SW 1271 (cell line): ENCODE measurements at places on chromosomes 6 and 20.

DNA sequence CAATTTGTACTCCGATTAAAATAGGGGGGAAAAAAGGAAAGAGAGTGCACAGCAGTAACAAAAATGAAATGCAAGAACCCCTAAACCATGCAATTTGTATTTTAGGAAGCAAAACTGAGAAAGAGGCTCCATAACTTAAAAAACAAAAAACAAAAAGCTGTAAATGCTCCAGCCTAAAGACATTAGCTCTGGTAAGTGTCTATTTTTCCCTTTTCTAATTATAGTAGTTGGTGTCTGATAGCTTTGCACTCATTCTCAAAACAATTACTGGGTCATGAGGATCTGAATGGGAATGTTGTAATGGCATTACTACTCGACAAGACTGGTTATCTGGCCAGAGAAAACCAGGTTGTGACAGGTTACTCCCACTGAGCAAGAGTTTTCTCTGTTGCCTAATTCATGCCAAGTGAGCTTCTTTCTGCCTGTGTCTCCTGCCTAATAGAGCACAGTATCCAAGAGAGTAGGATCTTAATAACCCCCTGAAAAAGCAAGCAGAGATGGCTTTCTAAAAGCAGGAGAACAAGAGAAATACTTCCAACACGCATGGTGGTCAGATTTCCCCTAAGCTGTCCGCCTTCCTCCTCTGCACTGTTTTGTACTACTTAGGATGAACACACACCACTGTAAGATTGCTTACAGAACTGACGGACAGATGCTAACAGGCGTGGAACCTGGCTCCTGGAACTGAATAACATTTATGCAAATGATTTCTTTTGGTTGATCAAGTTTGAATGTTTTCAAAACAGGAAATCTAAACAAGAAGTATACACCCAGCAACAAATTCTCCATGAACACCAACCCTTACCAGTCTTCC, 86.4 kb downstream of the FKBP5 start:
- no peak for DNase-seq

- DNase-seq: no peak
Observed at GRCh38 chr6:105862936-105863607, 223.1 kb upstream of the PRDM1 start.

GRCh38 chr20:43937591-43937990, 22.9 kb downstream of the TOX2 start:
- no peak for DNase-seq

DNA sequence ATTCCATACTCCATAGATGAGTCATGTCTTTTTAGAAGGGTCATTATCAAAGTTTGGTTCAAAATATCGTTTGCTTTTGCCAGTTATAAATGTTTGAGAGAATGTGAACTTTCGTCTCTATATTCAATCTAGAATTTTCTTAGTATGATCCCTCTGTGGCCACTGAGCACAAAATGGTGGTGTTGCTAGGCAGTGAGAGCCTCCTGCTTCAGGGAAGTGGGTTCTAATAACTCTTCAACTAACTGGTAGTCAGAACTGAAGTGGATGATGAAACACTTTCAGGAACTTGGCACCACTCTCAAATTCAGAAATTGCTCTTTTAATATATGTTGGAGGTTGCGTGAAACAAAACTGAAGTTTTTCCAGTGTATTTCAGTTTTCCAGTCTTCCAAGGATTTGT, 125.0 kb upstream of the DOK5 start:
- DNase-seq: no peak

DNA sequence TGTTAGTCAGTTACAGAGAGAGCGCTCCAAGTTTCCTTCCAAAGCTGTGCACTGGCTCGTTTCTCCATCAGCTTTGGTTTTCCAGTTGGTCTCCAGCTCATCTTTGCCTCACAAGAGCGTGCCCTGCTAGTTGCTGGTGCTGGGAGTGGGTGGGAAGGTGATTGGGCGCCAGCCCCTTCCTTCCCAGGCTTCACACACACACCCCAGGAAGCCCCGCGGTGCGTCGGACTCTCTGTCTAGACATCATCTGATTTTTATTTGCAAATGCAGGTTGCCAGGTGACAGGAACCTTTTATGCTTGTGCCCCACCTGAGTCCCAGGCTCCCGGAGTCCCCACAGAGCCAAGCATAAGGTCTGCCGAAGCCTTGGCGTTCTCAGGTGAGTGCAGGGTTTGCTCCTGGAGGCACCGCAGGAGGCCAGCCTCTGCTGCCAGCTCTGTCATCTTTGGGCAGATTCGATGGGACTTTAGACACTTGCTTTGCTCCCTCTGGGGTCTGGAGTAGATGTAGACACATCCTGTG, 7.1 kb downstream of the IRF4 start:
- no peak for DNase-seq

DNA sequence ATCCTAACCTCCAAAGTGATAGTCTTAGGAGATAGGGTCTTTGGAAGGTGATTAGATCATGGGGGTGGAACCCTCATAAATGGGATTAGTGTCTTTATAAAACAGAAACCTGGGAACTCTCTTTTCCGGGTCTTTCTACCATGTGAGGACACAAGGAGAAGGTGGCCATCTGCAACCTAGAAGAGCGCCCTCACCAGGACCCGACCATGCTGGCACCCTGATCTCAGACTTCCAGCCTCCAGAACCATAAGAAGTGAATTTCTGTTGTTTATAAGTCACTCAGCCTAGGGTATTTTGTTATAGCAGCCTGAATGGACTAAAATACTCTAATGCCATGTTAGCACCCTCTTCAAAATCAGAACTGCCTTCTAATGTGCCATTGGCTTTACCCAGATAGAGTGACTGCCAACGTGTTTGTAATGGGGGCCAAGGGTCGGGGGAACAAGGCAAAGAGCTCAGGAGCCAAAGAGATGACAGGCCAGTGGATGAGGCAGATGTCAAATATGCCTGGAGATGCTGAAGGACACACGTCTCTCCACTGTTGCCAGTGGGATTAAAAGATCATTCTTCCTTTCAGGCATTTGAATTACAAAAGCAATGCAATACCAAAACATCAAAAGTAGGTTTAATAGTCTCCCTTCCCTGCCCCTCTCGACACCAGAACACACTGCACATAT, 21.0 kb downstream of the TUBB2B start:
- DNase-seq: no peak

DNA sequence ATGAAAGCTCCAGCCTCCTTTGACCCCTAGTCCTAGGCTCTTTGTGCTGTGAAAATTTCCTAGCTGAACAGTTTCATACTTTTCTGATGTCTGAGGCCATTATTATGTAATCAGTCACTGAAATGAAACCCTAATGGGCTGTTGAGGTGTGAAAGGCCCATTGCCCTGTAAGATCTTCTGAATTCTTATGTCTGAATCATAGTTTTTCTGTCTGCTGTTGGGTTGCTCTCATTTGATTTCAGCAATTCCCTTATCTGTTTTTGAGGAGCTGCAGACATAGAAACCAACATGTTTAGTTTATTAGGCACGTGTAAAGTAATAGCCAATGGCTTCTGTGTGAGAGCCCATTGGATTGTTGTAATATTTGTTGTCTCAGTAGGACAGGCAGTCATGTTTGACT, 118.1 kb downstream of the EYA4 start:
- no peak for DNase-seq

DNA sequence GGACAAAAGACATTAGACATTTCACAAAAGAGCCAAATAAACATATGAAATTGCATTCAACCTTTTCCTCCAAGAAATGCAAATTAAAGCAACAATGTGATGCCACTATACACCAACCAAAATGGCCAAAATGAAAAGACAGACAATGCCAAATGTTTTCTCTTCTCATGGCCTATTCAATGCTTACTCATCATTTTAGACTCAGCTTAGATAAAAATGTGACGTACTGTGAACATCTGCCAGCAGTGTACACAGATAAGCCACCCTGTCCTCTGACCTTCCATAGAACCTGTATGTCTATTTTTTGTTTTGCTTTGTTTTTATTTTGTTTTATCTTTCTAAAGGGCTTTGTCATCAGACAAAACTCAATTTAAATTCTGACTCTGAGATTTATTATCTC, 385.2 kb downstream of the FRK start:
- no peak for DNase-seq

DNA sequence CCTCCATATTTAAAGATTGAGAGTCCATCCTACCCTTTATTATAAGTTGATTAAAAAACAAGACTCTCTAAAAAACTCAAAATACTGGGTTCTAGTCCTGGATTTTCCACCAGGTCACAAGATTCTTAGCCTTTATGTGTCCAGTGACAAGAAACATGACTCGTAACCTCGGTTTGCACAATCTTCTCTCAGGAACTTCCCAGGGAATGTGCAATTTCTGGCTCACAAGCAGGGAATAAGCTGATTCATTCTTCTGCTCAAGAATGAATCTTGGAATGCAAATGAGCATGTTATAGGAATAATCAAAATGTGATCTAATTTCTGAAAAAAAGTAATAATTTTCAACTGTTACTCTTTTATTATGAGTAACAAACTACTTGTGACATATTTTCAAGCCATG, 45.1 kb downstream of the OGFRL1 start:
- DNase-seq: peak; percentile 58

GRCh38 chr20:52972190-52972937, at the start of gene TSHZ2:
TSS of gene TSHZ2 (plus strand) at chr20:52972358. CDS start at chr20:52973294, 936 bp downstream.
- DNase-seq: no peak

GRCh38 chr6:109872968-109873545, 105.1 kb upstream of the GPR6 start:
- DNase-seq: no peak

- no peak for DNase-seq
Observed at GRCh38 chr6:37288247-37288646, 30.3 kb upstream of the TMEM217 start.

GRCh38 chr20:33840160-33840559, 29.0 kb downstream of the CHMP4B start:
- DNase-seq: no peak

DNA sequence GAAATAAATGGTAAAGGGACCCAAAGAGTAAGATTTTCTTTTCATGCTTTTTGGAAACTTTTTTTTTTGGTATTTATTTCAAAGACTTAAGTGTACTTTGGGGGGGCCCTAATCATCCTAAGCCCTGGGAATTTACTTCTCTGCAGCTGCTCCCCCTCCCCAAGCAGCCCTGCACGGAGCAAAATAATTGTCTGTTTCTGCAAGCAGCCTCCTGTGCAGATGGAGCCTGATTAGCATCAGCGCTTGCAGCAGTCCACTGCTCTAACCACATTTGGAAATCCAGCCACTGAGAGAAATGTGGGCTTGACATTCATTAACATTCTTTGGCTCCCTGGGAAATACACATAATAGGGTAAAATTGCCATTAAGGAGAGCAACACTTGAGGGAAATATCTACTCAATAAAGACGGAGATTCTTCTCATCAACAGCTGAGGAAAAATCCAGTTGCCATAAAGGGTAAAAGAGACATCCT, 309.2 kb upstream of the MAP3K7 start:
- no peak for DNase-seq

- no peak for DNase-seq
Observed at GRCh38 chr6:128605961-128606360, 85.6 kb upstream of the PTPRK start.

GRCh38 chr6:139099984-139100383, 34.9 kb upstream of the HECA start:
- no peak for DNase-seq

DNA sequence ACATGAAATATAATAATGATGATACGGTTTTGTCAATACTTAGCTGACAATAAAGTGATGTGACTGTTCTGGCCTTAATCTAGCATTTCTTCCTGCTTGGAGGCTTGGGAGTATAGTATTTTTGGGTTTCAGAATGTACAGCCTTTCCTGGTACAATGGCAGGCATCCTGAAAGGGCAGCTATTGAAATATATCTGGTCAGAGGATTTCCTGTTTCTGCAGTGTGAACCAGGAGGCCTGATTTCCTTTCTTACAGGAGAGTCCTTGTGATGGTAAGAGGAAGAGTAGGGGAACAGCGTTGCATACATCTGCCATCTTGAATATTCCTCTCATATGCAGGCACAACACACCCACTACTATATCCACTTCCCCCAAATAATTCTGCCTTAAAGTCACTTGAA, 93.7 kb downstream of the MYO6 start:
- DNase-seq: no peak

GRCh38 chr6:159064477-159064876, 19.7 kb upstream of the TAGAP start:
- no peak for DNase-seq

DNA sequence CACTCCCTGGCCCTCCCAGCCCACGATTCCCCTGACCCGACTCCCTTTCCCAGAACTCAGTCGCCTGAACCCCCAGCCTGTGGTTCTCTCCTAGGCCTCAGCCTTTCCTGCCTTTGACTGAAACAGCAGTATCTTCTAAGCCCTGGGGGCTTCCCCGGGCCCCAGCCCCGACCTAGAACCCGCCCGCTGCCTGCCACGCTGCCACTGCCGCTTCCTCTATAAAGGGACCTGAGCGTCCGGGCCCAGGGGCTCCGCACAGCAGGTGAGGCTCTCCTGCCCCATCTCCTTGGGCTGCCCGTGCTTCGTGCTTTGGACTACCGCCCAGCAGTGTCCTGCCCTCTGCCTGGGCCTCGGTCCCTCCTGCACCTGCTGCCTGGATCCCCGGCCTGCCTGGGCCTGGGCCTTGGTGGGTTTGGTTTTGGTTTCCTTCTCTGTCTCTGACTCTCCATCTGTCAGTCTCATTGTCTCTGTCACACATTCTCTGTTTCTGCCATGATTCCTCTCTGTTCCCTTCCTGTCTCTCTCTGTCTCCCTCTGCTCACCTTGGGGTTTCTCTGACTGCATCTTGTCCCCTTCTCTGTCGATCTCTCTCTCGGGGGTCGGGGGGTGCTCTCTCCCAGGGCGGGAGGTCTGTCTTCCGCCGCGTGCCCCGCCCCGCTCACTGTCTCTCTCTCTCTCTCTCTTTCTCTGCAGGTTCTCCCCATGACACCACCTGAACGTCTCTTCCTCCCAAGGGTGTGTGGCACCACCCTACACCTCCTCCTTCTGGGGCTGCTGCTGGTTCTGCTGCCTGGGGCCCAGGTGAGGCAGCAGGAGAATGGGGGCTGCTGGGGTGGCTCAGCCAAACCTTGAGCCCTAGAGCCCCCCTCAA, at the start of gene LTA:
TSS of gene LTA (plus strand) at position 249 of the 871 bp plus-strand sequence. CDS start at position 703, 454 bp downstream.
- DNase-seq: no peak

DNA sequence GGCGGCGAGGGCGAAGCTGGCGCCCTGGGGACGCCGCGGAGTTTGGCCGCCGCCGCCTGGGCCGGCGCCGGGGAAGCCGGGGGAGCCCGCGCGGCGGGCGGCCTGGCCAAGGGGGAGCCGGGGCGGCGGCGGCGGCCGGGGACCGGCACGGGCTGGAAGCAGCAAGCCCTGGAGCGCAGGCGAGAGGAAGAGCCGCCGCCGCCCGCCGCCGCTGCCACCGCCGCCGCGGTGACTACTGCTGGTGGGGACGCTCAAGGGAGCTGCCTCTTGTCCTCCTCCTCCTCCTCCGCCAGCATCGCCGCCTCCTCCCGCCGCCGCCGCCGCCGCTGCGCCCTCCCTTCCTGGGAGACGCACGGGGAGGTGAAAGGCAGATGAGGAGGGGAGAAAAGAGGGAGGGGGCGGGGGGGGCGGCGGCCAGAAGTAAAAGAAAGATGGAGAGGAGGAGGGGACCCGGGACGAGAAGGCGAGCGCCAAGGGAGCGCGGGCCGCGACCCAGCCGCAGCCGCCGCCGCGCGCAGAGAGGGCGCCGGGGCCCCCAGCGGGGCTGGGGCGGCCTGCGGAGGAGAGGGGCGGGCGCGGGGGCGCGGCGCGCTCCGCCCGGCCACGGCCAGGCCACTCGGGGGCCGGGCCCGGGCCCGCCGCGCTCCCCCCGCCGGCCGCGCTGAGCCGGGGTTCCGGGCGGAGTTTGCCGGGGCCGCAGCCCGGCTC, 846 bp downstream of the PDE10A start:
- no peak for DNase-seq

- no peak for DNase-seq
Observed at GRCh38 chr20:32585586-32586127, 524 bp upstream of the NOL4L start.

- DNase-seq: no peak
Observed at GRCh38 chr6:53854843-53855567, 60.2 kb downstream of the LRRC1 start.

GRCh38 chr6:52877168-52877567, 32.3 kb downstream of the GSTA3 start:
- peak; percentile 49 for DNase-seq
